ENCODE measurements at places on chromosomes 2 and 18. TPM values are rescaled to one million over a fixed set of nuclear protein-coding genes. Genes with fewer than 3 reads are reported as not detected.

The AGXT gene
- not detected for total RNA-seq

The SCTR gene
- 0.49 TPM for total RNA-seq

The LIMS3 gene
- total RNA-seq, result 1.2 TPM

The MROH2A gene
- total RNA-seq, result not detected

The CYP1B1 gene
- 9.3 TPM for total RNA-seq

The SLC5A7 gene
- 2.5 TPM for total RNA-seq

The RNPEPL1 gene
- total RNA-seq, result 7.1 TPM

The TPRKB gene
- 26.8 TPM for total RNA-seq

The NDC80 gene
- 3.4 TPM for total RNA-seq

The OR6B2 gene
- total RNA-seq, result not detected

The C2orf81 gene
- total RNA-seq, result 1.2 TPM

The SCN9A gene
- 71.1 TPM for total RNA-seq

The HAAO gene
- total RNA-seq, result 1.5 TPM

The OSR1 gene
- 1.7 TPM for total RNA-seq

The UGT1A4 gene
- not detected for total RNA-seq

The PROM2 gene
- total RNA-seq, result 0.98 TPM

The INHA gene
- total RNA-seq, result not detected

The POTEC gene
- total RNA-seq, result not detected

The WDR12 gene
- 18.7 TPM for total RNA-seq

The TBR1 gene
- total RNA-seq, result 95.6 TPM

The CFAP65 gene
- 0.74 TPM for total RNA-seq

The PTPRN gene
- 32.7 TPM for total RNA-seq

The HOXD12 gene
- not detected for total RNA-seq

The EMILIN2 gene
- total RNA-seq, result 3.0 TPM

The CHRND gene
- not detected for total RNA-seq

The TP53I3 gene
- total RNA-seq, result 17.7 TPM

The CSRNP3 gene
- total RNA-seq, result 184 TPM

The LYPD1 gene
- total RNA-seq, result 24.1 TPM

The SCG2 gene
- total RNA-seq, result 81.9 TPM

Measured in temporal lobe (tissue), 4 donors.